Hindlimb muscle (tissue), 1 donor: ENCODE measurements at places on chromosomes 16 and 17. TPM values are rescaled to one million over a fixed set of nuclear protein-coding genes. Genes with fewer than 3 reads are reported as not detected.
A peak's percentile ranks its signal among the peaks of the same experiment; 100 is the strongest.

The FAM20A gene
- 10.2 TPM for polyA plus RNA-seq

GRCh38 chr17:54898576-54898975 lies 2.1 kb upstream of the TOM1L1 start:
- DNase-seq = no peak

- DNase-seq = peak; percentile 16
Measured at GRCh38 chr17:6269478-6269877, 165.4 kb downstream of the AIPL1 start.

The SLFN14 gene
- 0.19 TPM for polyA plus RNA-seq

The EXOSC6 gene
- 10.2 TPM for polyA plus RNA-seq

The MGRN1 gene
- polyA plus RNA-seq = 46.0 TPM

The TRPV3 gene
- polyA plus RNA-seq = 1.2 TPM

GRCh38 chr16:30660424-30661261 lies 2.4 kb downstream of the FBRS start:
- DNase-seq = no peak

- DNase-seq = no peak
Measured at GRCh38 chr17:61746248-61746985, 116.9 kb downstream of the BRIP1 start.

The GPR179 gene
- polyA plus RNA-seq = 0.94 TPM

DNA sequence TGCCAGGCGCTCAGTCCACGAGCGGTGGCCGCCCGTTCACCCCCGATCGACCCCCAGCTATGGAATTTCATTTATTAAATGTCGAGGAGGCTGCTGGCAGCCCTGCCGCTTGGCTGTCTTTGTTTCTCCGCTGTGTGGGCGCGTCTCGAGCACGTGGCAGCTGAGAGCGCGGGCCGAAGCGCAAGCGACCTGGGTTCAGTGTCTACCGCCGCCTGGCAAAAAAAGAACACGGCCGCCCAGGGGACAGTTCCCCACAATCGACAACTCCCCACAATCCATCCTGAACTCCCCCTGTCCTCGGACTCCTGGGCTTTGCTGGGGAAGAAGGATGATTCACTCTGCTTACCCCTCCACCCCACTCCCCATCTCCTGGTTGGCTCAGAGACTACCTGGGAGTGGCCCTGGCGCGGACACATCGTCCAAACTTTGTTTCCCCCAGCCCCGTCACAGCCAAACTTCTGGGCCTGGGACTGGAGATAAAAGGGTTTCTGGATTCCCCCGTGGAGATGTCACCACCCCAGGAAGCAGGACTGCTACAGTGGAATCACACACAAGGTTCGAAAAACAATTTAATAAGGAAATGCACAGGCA lies 1.7 kb upstream of the ANKRD13B start:
- DNase-seq = peak; percentile 80

DNA sequence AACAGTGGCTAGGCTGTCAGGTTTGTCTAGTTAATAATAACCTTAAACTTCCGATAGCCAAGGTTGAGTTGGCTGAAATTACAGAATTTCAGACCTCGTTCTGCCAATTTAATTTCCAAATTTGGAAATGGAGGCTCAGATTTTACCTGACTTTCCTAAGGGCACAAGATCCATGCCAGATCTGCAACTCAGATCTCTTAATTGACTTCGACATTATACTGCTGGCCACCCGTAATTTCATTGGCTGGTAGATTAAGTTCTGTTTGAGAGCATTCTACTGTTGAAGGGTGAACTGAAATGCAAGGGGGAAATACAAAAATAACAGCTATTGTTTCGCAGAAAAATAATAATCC lies 210.8 kb downstream of the CNTNAP4 start:
- DNase-seq = no peak

GRCh38 chr17:11284811-11285210 lies 43.8 kb downstream of the SHISA6 start:
- no peak for DNase-seq

DNA sequence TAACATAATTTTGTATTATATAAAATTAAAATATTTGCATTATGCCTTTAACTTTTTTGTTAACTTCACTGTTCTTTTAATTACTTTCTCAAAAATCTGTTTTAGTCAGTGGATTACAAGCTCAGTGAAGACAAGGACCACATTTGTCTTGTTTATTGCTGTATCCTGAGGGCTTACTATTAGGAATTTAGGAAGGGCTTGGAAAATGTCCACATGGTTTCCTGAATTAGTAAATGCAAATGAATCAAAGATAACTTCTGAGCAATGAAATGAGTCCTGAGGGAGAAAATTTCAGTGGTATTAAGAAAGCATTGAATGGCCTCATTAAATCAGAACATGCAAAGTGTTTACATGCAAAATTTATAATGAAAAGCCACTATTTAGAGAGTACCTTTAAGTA lies 1293.2 kb upstream of the GOT2 start:
- DNase-seq = no peak

DNA sequence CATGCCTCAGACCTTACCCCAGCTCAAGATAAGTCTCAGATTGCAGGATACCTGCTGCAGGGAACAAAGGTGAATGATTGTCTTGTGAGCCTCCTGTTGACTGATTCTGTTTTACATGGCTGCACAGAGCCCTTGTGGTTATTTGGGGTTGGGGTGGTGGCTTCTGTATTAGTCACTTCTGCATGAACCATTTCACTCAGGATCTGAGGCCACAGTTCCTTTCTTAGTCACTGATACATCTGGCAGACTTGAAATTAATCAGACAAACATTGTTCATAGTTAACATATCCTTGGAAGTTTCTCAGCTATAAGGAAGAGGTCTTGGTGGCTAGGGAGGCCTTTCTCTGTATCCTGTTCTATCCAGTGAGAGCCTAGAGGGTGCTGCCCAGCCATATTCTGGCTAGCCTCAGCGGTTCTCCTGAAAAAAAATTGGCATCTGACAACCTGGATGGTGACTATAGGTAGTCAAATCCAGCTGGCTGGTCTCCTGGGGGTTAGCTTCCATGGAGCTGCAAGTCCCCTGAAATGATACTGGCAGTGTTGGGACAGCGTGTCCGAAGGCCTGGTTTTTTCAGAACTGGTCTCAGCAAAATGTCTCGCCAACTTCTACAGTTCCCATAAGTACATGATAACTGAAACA lies 8.4 kb upstream of the PLK1 start:
- DNase-seq = no peak

DNA sequence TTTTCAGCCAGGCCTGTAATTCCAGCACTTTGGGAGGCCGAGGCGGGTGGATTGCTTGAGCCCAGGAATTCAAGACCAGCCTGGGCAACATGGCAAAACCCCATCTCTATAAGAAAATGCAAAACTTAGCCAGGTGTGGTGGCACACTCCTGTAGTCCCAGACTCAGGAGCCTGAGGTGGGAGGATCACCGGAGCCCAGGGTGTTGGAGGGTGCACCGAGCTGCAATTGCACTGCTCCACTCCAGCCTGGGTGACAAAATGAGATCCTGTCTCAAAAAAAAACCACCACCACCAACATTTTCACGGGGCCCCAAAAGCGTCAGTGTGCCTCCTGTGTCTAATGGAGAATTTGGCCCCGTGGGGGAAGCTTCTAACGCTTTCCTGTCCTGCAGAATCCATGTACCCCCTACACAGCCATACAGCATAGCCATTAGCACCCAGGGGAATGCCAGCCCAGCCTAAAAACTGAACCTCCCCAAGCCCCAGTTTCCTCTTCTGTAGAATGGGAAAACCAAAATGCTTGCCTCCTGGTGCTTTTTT lies 22.2 kb upstream of the MAP3K14 start:
- no peak for DNase-seq

- DNase-seq = no peak
Measured at GRCh38 chr17:75295201-75296158, 6.2 kb upstream of the SLC25A19 start.

DNA sequence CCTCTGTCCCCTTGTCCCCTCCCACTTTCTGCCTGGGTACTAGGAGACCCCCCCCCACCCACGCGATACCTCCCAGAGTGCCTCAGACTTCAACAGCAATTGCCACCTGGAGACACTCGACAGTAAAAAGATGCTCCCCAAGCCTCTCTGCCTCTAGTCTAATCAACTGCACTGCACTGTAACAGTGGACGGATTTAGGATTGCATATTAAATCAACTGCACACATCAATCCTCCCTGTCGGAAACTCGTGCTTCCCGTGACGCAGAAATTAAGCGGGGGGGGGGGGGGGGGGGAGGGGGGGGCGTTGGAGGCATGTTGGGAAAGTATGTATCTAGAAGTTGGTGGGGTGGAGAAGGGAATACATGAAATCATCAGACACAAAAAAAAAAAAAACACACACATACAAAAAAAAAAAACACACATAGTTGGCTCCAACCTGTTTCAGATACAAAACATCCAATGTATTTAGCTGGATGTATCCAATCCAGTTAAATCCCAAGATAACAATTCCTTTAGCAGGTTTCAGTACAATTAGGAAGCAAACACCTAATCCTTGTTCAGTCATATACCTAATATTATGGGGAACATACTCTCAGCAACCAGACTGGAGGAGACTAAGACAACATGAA lies 29.7 kb downstream of the FAM222B start:
- no peak for DNase-seq

The C16orf74 gene
- 1.8 TPM for polyA plus RNA-seq

The SKA2 gene
- 33.7 TPM for polyA plus RNA-seq

The TERB1 gene
- polyA plus RNA-seq = not detected

- no peak for DNase-seq
Measured at GRCh38 chr17:65181237-65182061, 44.3 kb downstream of the RGS9 start.
